ENCODE measurements at places on chromosomes 3 and 15. TPM values are rescaled to one million over a fixed set of nuclear protein-coding genes. Genes with fewer than 3 reads are reported as not detected.

Gene ITIH1
- polyA plus RNA-seq: 1.2 TPM

Gene PATL2
- polyA plus RNA-seq: 1.6 TPM

Gene TLR9
- polyA plus RNA-seq: 0.27 TPM

Gene PLCH1
- 2.3 TPM for polyA plus RNA-seq

Gene SNTN
- polyA plus RNA-seq: not detected

Gene LDHAL6B
- not detected for polyA plus RNA-seq
